ENCODE measurements at places on chromosomes 3 and 15.

GRCh38 chr15:64975390-64975789 is 14.3 kb downstream of the SPG21 start:
- DNase-seq: no peak

GRCh38 chr3:100436951-100437350 is 35.6 kb downstream of the LNP1 start:
- no peak for DNase-seq

GRCh38 chr3:36372534-36372935 is 7.8 kb upstream of the STAC start:
- DNase-seq: no peak

- DNase-seq: no peak
Measured at GRCh38 chr3:162295323-162295983, 798.8 kb downstream of the OTOL1 start.

DNA sequence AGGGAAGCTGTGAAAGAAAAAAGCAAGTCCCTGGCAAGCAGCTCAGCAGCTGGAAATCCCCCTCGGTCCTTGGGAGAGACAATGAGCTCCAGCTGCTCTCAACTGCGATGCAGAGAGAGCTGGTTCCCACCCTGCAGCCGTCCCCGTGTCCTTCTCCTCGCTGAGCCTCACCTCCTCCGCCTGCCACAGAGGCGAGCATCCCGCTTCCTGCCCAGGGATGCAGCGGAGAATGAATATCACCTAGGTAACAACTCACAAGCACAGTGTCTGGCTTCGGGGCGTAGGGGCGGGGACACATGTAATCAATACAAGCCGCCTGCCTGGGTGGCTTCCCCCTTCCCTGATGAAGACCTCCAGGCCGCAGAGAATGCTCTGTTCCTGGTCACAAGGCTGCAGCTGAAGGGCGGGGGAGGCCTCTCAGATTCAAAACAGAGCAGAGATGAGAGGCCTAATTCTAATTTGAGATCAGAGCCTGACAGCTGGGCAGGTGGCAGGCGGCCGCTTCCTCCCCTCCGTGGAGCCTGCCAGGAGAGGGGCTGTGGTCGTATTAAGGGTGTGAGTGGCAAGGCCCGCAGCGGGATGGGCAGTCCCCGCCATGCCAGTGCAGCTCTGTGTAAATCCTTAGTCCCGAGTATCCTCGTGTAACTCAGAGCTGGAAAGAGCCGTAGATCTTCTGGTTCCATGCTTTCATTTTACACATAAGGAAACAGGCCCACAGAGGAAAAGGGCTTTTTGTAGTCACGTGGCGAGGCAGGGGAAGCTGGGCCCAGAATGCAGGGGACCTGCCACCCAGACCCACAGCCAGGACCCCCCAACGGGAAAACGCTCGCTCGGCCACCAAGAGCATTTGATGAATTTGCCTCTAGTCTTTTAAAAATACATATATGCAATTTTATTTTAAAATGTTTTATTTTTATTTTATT is 24.3 kb downstream of the ZDHHC19 start:
- DNase-seq: peak; percentile 45

- no peak for DNase-seq
Measured at GRCh38 chr3:22959593-22959992, 243.5 kb upstream of the UBE2E2 start.

DNA sequence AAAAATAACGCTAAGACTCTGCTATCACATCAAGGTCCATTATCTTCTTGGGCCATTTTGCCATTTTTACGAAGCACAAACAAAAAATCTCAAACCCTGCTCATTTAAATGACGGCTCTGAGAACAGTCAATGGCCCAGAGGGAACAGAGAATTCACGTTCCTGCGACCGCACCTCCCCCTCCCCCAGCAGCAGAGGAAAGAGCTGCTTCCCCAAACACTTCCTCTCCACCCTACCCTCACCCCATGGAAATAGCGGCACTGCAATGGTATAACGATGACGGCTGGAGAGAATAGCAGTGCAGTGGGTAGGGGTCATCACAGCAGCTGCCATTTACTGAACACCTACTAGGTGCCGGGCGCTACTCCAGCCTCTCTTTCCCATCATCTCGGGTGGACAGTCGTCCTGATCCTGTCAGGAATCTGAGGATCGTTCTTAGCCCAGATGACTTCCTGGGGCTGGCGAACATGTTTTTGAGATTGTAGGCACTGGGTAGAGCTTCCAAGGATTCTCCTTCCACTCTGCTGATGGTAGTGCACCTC is 113.3 kb downstream of the IQSEC1 start:
- DNase-seq: no peak

DNA sequence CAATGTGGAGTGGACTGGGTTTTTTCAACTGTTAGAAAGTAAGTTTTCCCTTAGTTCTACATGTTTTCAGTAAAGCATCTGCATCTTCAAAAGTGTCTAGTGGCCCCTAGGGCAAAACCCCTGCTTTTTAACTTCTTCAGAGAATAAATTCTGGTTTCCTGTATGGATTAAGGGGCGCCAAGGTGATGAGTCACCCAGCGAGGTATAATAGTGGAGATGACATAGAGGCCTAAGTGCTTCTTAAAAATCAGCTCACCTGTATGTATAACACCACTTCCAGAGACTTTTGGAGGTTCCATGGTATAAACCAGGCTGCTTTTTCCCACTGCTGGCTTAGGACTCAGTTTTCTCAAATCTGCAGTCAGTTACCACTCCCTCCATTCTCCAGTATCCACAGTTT is 68.9 kb downstream of the SYN2 start:
- DNase-seq: no peak

DNA sequence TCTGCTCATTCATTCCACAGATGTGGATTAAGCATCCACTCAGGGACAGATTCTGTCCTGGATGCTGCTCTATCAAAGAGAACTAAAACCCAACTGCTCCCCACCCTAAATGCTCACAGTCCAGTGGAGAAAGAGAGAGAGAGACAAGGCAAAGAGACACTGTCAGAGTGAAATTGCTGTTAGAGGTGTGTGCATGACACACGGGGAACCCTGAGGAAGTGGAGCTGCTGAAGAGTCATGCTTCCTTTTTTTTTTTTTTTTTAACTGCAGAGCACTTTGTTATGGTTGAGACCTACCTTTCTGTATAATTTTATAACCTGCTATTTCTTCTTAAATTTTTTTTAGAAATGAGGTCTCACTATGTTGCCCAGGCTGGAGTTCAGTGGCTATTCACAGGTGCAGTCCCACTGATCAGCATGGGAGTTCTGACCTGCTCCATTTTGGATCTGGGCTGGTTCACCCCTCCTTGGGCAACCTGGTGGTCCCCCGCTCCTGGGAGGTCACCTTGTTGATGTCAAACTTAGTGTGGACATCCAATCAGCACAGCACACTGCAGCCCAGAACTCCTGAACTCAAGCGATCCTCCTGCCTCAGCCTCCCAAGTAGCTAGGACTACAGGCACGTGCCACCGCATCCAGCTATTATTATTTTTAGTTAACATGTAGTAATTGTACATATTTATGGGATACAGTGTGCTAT is 18.2 kb upstream of the PSTPIP1 start:
- DNase-seq: no peak

Measured in neural crest cell (in vitro differentiated cells).